Stimulated activated CD8-positive, alpha-beta memory T cell treated with anti-CD3 and anti-CD28 coated beads, Interleukin-4, amount 100 ng/mL, for 48 hours (primary cell): ENCODE measurements at places on chromosomes 3 and 15.

DNA sequence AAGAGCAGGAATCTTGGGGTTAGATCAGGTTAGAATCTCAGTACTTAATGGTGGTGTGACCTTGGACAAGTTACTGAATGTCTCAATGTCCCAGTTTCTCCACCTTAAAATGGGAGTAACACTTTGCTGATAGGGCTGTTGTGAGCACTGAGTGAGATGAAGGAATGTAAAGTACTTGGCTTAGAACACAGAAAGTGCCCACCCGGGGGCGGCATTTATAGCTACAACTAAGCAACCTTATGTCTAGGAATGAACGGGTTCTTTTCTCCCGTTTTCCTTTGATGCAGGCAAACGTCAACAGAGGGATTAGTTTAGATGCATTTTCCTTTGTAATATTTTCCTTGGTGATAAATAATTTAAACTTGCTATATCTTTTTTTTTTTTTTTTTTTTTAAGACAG lies 176.6 kb downstream of the USP13 start:
- no peak for DNase-seq

DNA sequence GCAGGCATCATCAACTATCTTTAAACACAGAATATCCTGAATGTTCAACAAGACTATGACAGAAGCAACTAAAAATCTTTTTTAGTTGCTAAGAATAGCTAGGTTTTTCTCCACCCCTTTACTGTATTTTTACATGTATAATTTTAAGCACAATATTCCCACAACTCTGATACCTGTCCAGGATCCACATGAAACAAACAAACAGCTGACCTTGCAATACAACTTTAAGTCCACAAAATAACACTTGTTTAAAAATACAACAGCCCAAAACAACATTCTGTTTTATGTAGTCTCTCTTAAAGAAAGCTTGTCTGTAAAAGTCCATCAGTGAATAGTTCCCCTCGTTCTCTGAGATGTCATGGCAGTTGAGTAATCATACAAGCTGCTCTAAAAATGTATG lies 41.1 kb downstream of the IFT57 start:
- DNase-seq, result no peak

- DNase-seq, result no peak
Observed at GRCh38 chr3:87287011-87287410, 10.6 kb upstream of the POU1F1 start.

DNA sequence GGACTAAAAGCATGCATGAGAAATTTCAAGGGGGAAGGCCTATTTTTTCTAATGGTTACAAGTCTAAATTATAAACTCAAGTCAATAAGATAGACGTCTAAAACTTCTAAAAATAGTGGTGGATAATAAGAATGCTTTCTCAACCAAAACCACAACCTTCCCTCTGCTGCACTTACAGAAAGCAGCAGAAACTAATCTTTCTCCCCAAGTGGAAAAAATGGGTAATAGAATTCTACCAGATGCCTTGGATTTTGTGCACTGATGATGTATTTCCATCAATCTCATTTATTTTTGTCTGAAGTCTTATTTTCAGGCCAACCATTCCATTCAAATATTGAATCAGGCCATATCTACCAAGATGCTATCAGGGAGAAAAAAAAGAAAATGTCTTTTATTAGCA lies 344.7 kb downstream of the NEK10 start:
- DNase-seq, result no peak

DNA sequence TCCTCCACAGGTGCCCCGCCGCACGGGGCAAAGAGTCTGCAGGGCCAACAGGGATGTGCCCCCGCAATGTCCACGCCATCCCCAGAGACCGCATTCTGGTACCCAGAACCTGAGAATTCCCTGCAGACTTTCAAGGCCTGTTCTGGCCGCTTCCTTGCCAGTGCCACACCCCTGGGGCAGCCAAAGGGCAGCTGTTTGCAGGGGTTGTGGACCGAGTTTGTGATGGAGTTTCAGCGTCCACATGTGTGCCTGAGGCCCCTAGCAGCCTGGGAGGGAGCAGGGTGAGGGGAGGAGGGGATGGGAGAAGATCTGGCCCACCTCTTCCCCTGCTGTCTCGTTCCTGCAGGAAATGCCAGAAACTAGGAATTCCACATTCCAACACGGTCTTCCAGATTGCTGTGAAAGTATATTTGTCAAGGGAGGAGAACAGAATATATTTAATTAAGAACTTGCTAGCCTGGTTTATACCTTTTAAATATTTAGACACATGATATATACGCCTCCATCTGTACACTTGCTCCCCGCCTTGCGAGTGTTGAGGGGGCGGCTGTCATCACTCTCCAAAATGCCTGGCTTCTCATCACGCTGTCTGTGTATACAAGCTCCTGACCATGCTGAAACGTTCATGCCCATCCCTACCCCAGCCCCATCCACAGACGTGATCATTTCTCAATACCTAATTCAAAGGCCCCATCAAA lies 31.1 kb upstream of the RASA2 start:
- DNase-seq, result no peak

- no peak for DNase-seq
Observed at GRCh38 chr3:196012481-196012880, 69.4 kb downstream of the TFRC start.

GRCh38 chr3:148309390-148310035 lies 388.2 kb upstream of the AGTR1 start:
- peak; percentile 25 for DNase-seq

DNA sequence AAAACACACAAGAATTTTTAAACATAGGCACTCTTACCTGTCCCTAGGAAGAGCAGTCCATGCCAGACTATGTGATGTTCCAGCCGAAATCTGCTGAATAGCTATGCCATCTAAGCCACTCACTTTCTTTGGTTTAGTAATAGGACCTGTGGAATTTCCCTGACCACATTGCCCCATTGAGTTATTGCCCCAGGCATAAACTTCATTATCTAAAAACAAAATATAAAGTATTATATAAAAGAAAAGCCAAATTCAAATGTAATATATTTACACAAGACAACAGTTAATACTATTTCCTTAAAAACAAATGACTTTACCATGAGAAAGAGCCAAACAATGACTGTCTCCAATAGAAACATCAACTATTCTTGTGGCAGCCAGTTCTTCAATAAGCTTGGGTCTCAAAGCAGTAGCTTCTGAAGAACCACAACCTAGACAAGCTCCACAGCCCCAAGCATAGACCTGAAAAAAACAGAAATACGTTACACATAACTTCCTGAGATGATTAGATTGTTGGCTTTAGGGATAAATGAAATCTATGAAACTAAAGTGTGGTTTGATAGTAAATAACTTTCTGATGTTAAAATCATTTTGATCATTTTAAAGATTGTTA lies 84.3 kb downstream of the HERC1 start:
- no peak for DNase-seq

- no peak for DNase-seq
Observed at GRCh38 chr3:142315083-142315482, 89.7 kb upstream of the GK5 start.

DNA sequence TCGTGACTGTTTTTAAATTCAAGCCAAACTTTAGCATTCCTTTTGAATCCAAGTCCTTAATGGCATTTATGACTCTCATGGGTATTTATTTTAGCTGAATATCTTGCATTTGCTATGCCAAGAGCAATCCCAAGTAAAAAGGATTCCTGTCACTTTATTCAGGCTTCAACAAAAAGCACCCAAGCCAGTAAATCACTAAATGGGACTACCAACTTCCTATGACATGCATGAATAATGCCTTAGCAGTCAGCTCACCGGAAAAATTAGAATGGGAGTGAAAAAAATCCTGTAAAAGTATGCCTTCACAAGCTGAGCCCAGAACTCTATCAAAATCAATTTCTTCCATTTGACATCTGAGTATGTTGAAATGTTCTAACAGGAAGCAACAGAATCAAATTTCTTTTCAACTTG lies 1297.9 kb downstream of the ROBO2 start:
- DNase-seq, result no peak

GRCh38 chr15:101450403-101451265 lies 38.9 kb downstream of the PCSK6 start:
- DNase-seq, result no peak

DNA sequence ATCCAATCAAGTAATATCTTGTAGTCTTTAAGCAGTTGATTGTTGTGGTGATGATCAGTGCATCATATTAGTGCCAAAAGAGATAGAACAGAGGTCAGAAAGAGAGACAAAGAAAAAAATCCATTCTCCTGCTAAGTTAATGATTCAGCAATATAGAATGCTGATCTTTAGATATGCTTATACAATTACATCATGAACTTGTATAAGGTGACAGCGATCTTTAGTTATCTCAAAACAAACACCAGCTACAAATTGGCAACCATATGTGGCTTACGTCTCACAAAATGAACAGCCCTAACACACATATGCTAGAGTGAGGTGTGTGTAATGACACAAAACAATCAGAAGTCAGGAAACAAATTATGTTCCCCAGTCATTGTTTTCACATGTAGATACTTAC lies 12.5 kb downstream of the LSAMP start:
- DNase-seq, result no peak

- DNase-seq, result peak; percentile 83
Observed at GRCh38 chr3:184711493-184712247, at the start of gene MAGEF1. TSS of gene MAGEF1 (minus strand) at chr3:184712064. CDS start at chr3:184711821, 243 bp downstream.

GRCh38 chr15:94793207-94793606 lies 561.8 kb downstream of the MCTP2 start:
- no peak for DNase-seq

DNA sequence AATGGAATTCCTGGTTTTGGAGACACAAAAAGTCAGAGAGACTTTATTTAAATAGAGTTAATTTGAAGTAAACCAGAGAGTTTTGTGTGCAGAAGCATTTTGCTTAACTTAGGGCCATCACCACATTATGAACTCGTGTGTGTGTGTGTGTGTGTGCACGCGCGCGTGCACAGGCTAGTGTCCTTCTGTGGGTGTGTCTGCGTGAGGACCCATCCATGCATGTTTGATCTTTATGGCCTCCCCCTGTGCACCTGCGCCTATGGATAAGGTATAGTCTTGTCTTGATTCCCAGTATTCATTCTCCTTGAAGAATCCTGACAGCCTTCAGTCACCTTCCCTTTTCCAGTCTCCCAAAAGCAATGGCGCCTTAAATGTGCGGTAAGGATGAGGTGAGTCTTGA lies 26.0 kb downstream of the MUC20 start:
- DNase-seq, result no peak
